Activated T-helper 1 cell treated with anti-CD3 and anti-CD28 coated beads, Interleukin-12 subunit alpha, Interleukin-12 subunit beta, Interleukin-2, Interleukin-4 antibody, amounts not matched to agents 30 ng/mL and 10 ng/mL and 1 ng/mL, durations not matched to agents 14 hours and 24 hours and 36 hours (primary cell): ENCODE measurements at places on chromosomes 7 and 10.

DNA sequence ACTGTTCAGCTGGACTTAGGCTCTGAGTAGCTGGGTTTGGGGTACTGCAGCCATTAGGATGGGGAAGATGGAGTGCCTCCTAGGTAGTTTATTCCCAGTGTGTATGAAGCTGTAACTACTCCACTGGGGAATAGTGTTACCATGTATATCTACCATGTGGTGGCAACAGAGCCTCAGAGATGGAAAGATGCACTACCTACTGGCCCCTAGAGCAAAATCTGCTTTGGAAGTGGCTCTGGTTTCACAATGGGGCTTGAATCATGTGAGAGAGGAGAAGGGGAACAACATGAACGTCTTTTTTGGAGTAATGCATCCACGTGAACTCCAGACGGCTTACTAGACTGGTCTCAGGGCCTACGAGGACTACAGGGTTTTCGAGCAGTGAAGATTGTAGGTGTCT is 167.3 kb downstream of the CALCR start:
- no peak for DNase-seq

DNA sequence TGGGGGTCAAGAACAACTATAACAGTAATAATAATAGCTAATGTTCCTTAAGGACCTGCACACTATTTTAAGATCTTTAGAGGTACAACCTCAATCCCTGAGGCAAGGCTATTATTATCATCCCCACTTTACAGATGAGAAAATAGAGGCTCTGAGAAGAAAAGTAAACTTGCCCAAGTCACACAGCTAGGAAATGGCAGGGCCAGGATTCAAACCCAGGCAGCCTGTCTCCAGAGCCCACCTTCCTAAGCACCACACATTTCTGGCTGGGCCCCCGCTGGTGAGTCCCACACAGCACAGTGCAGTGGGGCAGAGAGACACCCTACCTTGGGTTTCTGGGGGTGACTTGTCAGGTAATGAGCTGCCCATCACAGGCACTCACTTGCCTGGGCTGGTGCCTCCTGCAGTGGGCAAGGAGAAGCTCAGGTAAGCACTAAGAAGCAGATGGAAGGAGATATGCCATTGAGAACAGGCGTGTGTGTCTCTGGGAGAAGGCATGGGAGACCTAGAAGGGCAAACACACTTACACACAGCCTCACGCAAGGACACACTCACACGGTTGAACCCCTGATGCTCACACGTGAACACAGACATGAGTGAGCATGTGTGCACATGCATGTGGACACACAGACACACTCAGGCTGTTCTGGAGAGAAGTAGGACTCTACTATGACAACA is 104.4 kb upstream of the ZMIZ1 start:
- DNase-seq, result no peak

GRCh38 chr7:71679480-71679879 is 547.5 kb downstream of the GALNT17 start:
- DNase-seq, result no peak

DNA sequence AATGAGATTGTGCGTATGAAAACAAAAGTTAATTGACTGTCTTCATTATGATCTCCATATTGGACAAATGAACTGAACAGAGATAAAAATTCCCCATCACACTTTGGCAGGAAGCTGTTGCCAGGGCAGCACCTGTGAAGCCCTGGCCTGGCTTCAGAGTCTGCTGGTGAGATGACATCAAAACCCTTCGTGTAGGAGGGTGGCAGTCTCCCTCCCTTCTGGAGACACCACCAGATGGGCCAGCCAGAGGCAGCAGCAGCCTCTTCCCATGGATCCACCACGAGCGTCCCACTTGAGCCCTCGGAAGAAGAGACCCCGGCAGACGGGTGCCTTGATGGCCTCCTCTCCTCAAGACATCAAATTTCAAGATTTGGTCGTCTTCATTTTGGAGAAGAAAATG is at the start of gene DNTT:
Gene DNTT (plus strand): TSS at position 205 of the 400 bp plus-strand sequence. CDS start 64 bp downstream, at position 269.
- DNase-seq, result no peak

GRCh38 chr10:114881901-114882300 is 56.1 kb upstream of the TRUB1 start:
- no peak for DNase-seq
